Stimulated activated CD8-positive, alpha-beta memory T cell treated with anti-CD3 and anti-CD28 coated beads, Interleukin-4, amount 100 ng/mL, for 48 hours (primary cell): ENCODE measurements at places on chromosomes 1 and 21.

GRCh38 chr1:53551428-53551995, 92.3 kb downstream of the DMRTB1 start:
- DNase-seq: no peak

DNA sequence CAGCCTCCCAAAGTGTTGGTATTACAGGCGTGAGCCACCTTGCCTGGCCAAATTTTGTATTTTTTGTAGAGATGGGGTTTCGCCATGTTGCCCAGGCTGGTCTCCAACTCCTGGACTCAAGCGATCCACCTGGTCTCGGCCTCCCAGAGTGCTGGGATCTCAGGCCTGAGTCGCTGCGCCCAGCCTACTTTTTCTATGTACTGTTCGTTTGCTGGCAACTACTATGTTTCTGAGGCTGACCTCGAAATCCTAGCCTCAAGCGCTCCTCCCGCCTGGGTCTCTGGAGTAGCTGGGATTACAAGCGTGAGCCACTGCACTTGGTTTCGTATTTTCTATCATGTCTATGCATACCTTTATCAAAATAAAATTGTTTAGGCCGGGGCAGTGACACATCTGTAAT, 675 bp upstream of the TEKT2 start:
- DNase-seq: no peak

- DNase-seq: no peak
Observed at GRCh38 chr1:67451815-67452214, 21.6 kb upstream of the SERBP1 start.

DNA sequence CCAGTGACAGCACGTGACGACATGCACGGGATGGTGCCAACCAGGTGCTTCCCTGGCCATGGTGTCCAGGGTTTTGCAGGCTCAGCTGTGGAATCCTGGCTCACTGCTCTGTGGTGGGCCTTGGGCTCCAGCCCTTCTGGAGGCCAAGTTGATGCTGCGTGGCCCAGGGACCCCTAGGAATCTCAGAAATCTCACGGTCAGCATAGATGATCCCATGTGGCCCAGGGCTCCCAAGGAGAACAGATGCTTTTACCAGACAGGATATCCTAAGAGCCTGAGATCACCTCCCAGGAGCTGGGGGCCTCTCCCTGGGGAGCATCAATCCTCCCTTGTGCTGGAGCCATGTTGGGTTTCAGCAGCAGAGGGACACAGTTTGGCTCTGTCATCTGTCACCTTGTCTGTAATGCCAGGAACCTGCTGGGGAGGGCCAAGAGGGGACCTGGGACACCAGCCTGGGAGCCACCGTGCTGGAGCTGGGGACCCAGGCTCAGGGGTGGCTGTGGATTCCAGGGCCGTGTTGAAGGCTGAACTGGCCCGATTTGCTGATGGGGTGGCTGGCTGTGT, 63.9 kb downstream of the TRIM11 start:
- no peak for DNase-seq

DNA sequence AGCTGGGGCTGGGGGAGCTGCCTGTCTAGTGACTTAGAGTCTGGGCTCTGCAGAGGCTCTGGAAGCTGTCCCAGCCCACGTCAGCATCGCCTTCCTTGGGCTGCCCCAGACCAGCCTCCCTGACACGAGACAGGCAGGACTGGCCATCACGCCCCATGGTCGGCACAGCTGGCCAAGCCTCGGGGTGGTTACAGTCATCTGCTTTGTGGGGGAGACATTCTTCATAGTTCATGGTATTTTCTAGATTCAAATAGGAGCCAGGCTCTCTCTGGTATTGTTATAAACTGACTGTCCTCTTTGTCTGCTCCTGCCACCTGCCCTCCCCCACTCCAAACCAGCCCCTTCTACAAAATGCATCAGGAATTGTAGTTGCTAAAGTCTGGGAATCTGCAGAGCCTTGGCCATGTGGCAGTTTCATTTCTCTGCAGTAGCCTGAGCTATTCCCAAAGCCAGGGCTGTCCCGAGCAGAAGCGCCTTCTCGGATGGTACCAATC, 29.4 kb downstream of the OLFML2B start:
- no peak for DNase-seq

- no peak for DNase-seq
Observed at GRCh38 chr1:221765527-221765926, 23.6 kb upstream of the DUSP10 start.

DNA sequence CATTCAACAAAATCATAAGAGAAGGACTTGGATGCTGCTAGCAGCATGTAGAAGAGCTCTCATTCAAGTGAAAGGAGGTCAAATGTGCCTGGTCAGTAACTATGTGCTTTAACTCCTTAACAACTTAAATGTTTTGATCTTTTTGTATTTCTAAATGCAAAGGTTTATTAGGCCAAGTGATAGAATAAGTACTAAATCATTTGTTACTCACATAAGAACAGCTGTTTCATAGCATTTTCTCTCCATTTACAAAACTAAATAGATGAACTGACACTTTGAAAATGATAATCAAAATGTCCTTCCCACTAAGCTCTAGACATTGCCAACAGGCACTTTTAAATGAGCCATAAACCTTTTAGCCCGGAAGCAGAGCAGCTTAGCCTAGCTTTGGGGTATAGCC, 254.3 kb upstream of the PRMT6 start:
- DNase-seq: no peak

DNA sequence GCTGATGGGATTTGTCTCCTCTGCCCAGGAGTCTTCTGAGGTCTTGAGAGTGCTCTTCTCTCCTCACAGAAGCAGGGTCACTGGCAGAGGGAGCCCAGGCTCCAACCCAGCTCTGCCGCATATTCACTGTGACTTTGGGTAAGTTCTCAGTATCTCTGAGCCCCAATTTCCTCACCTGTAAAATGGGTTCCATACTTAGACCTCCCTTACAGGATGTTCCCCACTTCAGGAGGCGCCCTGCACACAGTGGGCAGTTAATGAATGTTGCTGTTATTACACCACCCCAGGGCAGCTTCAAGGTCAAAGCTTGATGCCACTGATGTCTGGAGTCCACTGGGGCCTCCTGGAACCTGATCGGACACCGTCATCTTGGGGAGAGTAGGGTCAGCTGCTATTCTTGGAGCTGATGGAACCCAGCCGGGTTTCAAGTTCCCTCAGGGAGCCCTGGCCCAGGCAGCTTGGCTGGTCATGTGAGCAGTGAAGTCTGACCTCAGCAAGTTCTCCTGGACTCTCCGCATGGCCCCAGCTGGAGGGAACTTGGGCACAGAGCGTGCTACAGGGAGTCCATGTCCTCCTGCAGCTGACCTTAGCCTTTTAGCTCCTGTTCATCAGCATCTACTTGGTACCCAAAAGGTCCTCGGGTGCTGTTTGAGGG, 21.8 kb downstream of the COA7 start:
- no peak for DNase-seq

DNA sequence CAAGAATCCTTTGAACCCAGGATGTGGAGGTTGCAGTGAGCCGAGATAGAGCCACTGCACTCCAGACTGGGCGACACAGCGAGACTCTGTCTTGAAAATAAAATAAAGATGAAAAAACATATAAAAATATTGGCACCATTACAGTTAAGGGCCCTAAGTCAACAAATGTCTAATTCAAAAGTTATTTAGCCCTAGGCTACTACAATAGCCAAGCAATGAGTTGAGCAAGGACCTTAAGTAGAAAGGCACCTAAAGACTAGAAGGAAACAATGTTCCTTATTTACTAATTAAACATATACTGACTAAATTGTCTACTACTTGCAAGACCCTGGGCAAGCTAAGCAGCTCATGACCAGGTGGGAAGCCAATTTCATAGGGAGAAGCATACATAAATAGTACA, 4.1 kb downstream of the PIK3R3 start:
- DNase-seq: no peak

- DNase-seq: no peak
Observed at GRCh38 chr1:159775716-159776115, 5.0 kb upstream of the DUSP23 start.

DNA sequence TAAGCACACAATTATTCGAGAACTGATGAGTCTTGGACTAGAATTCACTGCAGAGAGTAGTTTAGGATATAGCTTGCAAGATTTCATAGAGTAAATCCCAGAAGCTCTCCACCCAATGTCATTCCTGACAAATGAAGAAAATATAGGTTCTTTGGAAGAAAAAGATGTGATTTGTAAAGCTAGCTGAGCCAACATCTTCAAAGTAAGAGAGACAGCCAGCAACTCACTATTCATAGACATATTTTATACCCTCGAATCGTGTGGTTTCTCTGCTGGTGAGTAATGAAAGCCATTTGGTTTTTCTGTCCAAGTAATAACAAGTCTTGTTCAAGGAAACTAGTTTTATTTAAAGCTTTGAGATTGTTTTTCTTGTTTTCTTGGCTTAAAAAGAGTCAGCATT, 165.7 kb upstream of the SYT6 start:
- no peak for DNase-seq

DNA sequence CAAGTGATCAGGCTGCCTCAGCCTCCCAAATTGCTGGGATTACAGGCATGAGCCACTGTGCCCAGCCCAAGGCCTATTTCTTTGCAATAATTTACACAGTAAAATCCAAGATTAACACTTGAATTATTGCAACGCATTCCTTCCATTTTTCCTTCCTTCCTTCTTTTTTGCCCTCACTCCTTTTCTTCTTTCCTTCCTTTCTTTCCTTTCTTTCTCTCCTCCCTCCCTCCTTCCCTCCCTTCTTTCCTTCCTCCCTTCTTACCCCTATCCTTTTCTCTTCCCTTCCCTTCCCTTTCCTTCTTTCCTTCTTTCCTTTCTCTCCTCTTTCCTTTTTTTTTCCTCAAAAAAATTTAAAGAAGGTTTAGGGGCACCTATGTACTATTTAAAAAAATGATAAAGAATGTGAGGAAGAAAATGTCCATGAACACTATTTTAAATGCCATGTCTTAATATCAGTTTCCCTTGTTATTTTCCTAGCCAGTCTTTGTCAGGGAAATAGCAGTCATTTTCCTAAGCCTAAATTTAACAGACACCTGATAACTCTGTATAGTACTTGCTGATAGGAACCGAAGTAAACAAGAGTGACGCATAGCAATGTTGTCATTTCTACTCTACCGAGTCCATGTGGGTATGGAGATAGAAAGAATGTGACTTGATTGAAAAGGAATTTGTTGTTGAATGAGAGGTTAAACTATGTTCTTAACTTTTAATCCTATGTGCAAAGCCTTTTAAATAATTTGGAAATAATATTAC, 79.8 kb upstream of the HMCN1 start:
- no peak for DNase-seq

DNA sequence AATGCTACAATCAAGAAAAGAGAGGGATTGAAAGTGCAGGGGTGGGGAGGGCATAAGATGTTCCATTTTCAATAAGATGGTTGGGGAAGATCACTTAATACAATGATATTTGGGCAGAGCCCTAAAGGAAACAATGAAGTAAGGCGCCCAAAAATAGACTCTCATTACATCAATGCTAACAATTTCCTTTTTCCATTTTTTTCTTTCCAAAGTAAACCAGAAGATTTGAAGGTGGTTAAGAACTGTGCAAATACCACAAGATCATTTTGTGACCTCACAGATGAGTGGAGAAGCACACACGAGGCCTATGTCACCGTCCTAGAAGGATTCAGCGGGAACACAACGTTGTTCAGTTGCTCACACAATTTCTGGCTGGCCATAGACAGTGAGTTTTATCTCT, 16.8 kb downstream of the IFNAR2 start:
- DNase-seq: no peak

- DNase-seq: no peak
Observed at GRCh38 chr1:101996825-101997465, at the start of gene OLFM3. TSS of gene OLFM3 (minus strand) at chr1:101996926.

DNA sequence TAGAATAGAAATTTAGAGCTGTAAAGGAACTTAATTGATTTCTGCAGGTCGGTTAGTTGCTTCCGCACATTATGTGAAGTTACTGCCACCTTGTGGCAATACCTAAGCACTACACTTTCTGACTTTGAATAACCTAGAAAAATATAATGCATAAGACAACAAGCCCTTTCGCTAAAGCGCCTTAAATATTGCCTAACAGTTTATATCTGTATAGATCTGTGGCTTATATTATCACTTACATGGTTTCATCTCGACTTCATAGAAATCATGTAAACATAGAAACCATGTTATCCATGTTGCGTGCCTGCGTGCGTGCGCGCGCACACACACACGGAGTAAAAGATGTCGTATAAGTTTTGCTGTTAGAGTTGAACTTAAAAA, 10.9 kb upstream of the IFI16 start:
- no peak for DNase-seq

DNA sequence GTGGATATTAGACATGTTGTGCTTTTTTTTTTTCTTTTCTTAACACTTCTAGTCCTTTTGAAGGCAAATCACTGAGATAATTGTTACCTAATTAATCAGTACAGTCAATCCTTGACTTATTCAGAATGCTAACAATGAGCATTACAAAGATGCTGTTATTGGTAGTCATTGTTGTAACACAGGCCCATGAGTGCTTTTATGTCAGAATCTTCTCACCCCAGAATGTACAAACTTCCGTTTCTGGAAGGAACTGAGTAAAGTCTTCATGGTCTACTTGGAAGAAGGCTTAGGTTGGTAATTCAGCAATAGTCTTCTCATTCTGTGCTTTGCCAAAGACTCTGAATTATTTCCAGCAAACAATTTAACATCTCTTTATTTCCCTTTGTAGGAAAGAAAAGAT, 3.1 kb downstream of the KCNK1 start:
- DNase-seq: no peak

DNA sequence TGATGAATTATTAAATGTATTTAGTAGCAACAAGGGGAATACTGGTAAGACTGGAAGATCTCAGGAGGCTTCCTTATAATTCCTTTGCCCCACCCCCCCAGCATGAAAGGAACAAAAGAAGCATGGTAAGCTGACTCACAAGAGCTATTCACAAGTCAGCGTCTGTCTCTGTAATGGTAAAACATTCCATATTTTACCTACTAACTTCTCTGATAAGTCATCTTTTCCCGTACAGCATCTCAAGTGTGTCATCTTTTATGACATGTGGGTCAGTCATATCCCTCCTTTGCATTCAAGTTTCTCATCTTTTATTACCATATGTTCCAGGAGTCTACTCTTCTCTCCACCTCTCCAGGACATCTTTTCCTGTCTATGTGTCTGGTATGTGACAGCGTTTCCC, 241.3 kb downstream of the PLA2G4A start:
- no peak for DNase-seq

- DNase-seq: no peak
Observed at GRCh38 chr1:167790117-167790516, 68.3 kb downstream of the MPZL1 start.

DNA sequence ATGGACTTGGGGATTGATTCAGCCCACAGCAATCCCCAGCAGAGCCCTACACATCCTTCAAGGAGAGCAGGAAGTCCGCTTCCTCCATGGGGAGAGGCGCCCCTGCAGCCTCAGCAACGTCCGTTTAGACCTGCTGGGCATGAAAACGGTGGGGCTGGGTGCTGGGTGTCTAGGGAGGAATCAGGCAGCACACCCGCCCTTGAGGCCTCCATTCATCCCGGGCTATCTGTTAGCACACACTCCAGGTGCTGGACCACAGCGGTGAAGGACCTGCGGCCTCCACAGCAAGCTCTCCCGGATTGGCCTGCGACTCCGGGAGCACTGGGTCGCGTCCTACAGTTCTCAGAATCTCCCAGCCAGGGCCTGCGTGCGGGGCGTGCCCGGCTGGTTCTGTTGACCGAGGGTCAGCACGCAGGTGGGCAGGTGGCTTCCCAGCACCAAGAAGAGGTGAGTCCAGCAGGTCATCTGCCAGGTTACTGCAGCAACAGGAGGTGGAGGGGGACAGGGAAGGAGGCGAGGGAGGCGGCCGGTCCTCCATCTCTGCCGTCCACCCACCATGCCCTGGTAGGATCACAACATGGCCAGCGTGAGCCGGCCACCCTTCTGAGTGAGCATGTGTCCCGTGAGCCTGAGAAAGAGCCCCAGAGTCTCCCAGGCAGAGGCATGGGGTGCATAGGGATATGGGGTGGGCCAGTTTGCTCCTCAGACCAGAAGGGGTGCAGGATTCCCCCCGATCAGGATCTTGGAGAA, 96.6 kb downstream of the RIPK4 start:
- DNase-seq: no peak
